Cardiac septum (tissue), 1 donor: ENCODE measurements at places on chromosomes 3 and 15. TPM values are rescaled to one million over a fixed set of nuclear protein-coding genes. Genes with fewer than 3 reads are reported as not detected.

- no peak for DNase-seq
Observed at GRCh38 chr15:91892436-91892835, 38.9 kb downstream of the SLCO3A1 start.

DNA sequence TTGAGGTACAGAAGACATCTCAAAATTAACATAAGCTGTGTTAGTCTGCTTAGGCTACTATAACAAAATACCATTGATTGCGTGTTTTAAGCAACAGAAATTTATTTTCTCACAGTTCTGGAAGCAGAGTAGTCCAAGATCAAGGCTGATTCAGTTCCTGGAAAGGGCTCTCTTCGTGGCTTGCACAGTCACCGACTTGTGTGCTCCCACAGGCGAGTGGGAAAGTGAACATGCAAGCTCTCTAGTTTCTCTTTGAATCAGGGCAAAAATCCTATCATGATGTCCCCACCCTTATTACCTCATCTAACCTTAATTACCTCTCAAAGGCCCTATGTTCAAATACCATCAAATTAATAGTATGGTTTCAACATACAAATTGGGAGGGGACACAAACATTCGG, 505.9 kb downstream of the ZIC1 start:
- DNase-seq, result no peak

DNA sequence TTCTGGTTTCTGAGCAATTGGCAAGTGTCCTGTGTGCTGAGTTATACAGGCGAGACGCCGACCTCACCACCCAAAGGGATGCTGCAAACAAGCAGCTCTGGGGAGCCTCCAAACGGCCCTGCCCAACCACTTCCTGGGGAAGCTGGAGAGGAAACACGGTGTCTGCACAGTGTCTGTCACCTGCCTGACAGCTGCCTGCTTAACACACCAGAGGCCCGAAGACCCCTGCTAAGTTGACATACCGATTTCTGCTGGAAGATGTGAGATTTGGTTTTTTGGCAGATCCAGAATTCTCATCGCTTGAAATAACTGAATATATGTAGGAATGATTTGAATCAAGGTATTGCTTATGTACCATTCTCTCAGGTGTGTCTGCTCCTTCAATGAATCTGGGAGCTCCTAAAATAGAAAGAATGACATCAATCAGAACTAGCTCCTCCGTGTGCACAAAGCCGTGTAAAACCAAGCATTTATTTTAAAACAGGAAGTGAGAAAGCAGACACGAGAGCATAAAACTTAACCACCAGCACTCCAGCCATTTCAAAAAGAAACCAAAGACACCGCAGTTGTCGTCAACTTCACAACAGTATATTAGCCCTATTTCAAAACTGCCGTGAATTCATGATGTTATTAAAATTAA, 27.2 kb downstream of the LRRC2 start:
- peak; percentile 83 for DNase-seq

DNA sequence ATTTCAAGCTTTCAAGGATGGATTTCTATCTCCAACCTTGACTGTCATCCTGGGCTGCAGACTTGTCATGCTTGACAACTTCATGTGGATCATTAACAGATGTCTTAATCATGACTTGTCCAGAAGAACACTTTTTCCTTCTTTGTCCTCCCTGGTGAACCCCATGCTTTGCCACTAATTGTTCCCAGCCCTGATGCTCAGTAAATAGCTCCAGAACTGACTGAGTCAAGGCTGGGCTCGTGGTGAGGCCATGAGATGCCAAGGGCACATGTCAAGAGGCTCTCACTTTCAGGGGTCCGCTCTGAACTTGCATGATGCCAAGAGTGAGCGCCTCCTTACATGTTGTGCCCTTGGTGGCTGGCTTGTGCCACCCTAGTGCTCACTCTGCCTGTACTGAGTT, 48.9 kb upstream of the KY start:
- no peak for DNase-seq

The TIMP4 gene
- 4.3 TPM for total RNA-seq
